ENCODE measurements at places on chromosomes 12 and 14.
A peak's percentile ranks its signal among the peaks of the same experiment; 100 is the strongest.

GRCh38 chr12:94670898-94671297 is 20.5 kb upstream of the TMCC3 start:
- no peaks in the 10 kb centered on the region for H3K27me3 ChIP-seq
- no peaks in the 10 kb centered on the region for H3K4me1 ChIP-seq
- no peak overlapping the region for H3K4me3 ChIP-seq
- no peaks in the 10 kb centered on the region for H3K36me3 ChIP-seq
- H3K27ac ChIP-seq, result no peak overlapping the region

GRCh38 chr12:52023182-52023975 is 16.6 kb downstream of the TAMALIN start:
- H3K36me3 ChIP-seq, result no peaks in the 10 kb centered on the region
- H3K4me1 ChIP-seq, result peaks cover 23% of the 10 kb centered on the region
- H3K27ac ChIP-seq, result no peak overlapping the region
- H3K27me3 ChIP-seq, result no peaks in the 10 kb centered on the region
- H3K4me3 ChIP-seq, result peak overlapping the region; percentile 49
- DNase-seq, result peak; percentile 96

- no peaks in the 10 kb centered on the region for H3K36me3 ChIP-seq
- no peaks in the 10 kb centered on the region for H3K27me3 ChIP-seq
- no peak overlapping the region for H3K27ac ChIP-seq
- no peak for DNase-seq
- no peaks in the 10 kb centered on the region for H3K4me1 ChIP-seq
- H3K4me3 ChIP-seq, result no peak overlapping the region
Measured at GRCh38 chr14:98736701-98737338, 535.2 kb downstream of the BCL11B start.

DNA sequence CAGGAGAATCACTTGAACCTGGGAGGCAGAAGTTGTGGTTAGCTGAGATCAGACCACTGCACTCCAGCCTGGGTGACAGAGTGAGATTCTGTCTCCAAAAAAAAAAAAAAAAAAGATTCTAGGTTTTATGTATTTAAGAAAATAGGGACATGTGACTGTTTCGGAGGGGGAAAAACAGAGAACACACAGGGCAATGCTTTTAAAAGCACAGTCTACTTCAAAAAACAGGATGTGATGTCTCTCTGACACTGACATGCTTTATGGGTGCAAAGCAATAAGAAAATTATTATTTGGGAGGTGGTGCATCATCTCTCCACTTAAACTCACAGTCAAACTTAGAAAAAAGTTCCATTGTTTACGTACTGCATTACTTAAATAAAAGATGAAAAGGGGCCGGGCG is 28.7 kb downstream of the CLIP1 start:
- no peaks in the 10 kb centered on the region for H3K27me3 ChIP-seq
- H3K4me3 ChIP-seq, result no peak overlapping the region
- H3K27ac ChIP-seq, result no peak overlapping the region

DNA sequence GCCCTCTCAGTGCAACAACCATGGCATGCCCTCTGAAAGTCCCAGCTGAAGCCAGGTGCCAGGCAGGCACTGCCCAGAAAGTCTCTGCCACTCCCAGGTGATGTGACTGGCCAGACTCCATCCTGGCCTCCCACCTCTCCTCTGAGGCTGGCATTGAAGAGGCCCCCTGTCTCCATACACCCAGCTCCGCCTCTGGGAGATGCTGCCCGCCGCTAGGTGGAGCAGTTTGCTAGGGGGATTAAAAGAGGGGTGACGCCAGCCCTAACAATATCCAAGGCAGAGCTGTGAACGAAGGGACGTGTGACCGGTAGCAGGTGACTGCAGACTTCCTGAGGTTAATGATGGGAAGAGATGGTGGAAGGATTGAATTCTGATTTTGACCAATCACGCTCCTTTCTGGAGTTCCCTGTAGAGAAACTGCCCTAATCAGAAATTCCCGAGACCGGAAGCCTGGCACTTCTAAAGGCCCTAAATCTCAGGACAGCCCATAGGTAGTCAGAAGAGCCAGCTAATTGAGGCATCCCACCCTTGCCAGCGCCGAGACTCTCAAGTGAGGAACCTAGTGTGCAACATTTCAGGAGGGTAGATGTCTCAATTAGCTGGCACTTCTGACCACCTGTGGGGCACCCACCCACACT is 8.3 kb upstream of the PLEK2 start:
- H3K4me1 ChIP-seq, result no peaks in the 10 kb centered on the region
- H3K27ac ChIP-seq, result no peak overlapping the region
- H3K27me3 ChIP-seq, result no peaks in the 10 kb centered on the region
- no peak for DNase-seq

DNA sequence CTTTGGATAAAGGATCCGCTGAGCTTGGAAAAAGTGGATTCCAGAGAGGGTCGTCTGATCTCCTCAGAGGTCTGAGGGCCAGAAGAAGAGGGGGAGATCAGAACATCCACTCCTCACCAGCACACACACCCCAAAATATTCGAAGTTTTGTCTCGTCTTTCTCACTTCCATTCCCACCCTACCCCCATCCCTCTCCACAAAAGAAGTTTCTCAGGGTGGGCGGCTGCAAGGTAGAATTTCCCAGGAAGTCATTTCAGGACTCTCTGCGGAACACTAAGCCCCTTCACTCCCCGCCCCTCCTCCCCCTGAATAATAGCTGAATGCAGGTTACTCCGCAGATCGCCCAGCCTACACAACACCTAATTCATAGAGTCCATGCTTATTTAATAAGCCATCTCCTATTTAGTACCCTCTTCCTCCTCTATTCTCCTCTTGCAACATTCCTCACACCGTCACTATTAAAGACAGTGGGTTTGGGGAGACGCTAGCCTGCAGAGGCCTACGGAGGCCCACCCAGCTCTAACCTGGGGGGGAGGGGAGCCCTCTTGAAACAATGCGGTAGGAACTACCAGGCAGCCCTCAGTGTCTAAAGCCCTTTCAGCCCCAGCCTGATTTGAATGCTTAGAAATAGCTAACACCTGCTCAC is 649 bp upstream of the SALL2 start:
- H3K4me1 ChIP-seq, result no peaks in the 10 kb centered on the region
- H3K4me3 ChIP-seq, result peak overlapping the region; percentile 77
- no peak for DNase-seq
- H3K27ac ChIP-seq, result peak overlapping the region; percentile 13

- peaks cover 16% of the 10 kb centered on the region for H3K4me1 ChIP-seq
- no peak overlapping the region for H3K27ac ChIP-seq
- no peaks in the 10 kb centered on the region for H3K36me3 ChIP-seq
- H3K4me3 ChIP-seq, result no peak overlapping the region
Measured at GRCh38 chr14:105493921-105494605, 3.0 kb downstream of the TEDC1 start.

DNA sequence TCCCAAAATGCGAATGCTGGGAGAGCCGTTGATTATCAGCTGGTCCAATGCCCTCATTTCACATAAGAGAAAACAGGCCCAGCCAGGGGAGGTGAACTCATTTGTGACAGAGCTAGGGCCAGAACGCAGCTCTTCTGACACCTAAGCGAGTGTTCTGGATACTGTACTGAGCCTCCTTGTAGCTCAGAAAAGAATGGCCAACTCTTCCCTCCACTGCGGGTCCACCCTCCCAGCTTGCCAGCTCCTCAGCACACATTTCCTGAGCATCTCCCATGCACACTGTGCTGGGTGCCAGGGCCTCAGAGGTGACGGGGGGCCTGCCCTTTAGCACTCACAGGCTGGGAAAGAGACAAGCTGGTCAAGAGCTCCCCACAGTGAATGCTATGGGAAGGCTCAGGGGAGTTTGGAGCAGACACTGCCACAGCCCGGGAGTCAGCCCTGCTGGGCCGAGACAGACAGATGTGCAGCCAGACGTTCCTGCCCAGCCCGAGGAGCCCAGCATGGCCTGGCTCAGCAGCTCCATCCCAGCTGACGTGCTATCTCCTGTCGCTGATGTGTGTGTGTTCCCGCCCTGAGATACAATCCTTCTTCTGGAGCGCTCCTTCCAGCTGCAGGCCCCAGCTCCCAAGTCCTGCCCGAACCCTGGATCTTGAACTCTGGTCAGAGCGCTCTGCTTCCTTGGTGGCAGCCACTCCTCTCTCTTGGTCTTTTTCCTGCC is 3.5 kb downstream of the CMTM5 start:
- no peaks in the 10 kb centered on the region for H3K36me3 ChIP-seq
- no peak for DNase-seq
- H3K27me3 ChIP-seq, result peaks cover 8% of the 10 kb centered on the region

- peaks cover 22% of the 10 kb centered on the region for H3K4me1 ChIP-seq
- no peak overlapping the region for H3K4me3 ChIP-seq
- H3K27me3 ChIP-seq, result no peaks in the 10 kb centered on the region
- peak overlapping the region; percentile 88 for H3K27ac ChIP-seq
- DNase-seq, result peak; percentile 30
- H3K36me3 ChIP-seq, result no peaks in the 10 kb centered on the region
Measured at GRCh38 chr14:92540472-92541048, 27.0 kb downstream of the RIN3 start.

- DNase-seq, result no peak
- no peak overlapping the region for H3K4me3 ChIP-seq
- no peaks in the 10 kb centered on the region for H3K36me3 ChIP-seq
- no peaks in the 10 kb centered on the region for H3K4me1 ChIP-seq
- H3K27me3 ChIP-seq, result no peaks in the 10 kb centered on the region
- no peak overlapping the region for H3K27ac ChIP-seq
Measured at GRCh38 chr14:68274725-68275124, 455.1 kb downstream of the RAD51B start.

DNA sequence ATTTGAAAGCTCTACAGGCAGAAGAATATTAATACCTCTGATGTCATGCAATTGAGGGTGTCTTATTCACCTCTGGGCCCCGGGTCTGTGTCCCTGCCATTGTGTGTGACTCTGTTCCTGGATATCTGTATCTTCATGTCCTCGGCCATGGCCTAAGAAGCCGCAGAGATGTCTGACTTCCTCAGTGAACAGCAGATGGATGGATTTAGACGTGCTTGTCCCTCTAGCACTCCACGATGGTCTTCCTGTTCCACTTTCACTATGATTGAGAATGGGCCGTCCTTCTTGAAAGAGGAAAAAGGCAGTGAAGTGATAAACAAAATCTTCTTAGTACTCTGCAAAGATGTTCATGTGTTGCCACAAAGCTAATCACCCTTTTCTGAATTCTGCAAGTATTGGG is 217.4 kb downstream of the SLC41A2 start:
- H3K27ac ChIP-seq, result no peak overlapping the region
- peaks cover 36% of the 10 kb centered on the region for H3K4me1 ChIP-seq
- no peak overlapping the region for H3K4me3 ChIP-seq

- peaks cover 81% of the 10 kb centered on the region for H3K36me3 ChIP-seq
- H3K27me3 ChIP-seq, result no peaks in the 10 kb centered on the region
- no peak for DNase-seq
- H3K4me3 ChIP-seq, result no peak overlapping the region
- no peak overlapping the region for H3K27ac ChIP-seq
Measured at GRCh38 chr12:46207644-46208043, 61.2 kb downstream of the SLC38A1 start.

GRCh38 chr12:94386422-94386821 is 73.2 kb downstream of the CEP83 start:
- no peaks in the 10 kb centered on the region for H3K4me1 ChIP-seq
- no peak overlapping the region for H3K4me3 ChIP-seq
- H3K27ac ChIP-seq, result no peak overlapping the region
- H3K36me3 ChIP-seq, result peaks cover 8% of the 10 kb centered on the region
- DNase-seq, result no peak

- no peaks in the 10 kb centered on the region for H3K4me1 ChIP-seq
- no peaks in the 10 kb centered on the region for H3K27me3 ChIP-seq
- no peak overlapping the region for H3K4me3 ChIP-seq
- H3K27ac ChIP-seq, result no peak overlapping the region
- no peak for DNase-seq
Measured at GRCh38 chr14:24690492-24690891, 56.5 kb upstream of the GZMB start.

- no peak for DNase-seq
- H3K36me3 ChIP-seq, result no peaks in the 10 kb centered on the region
Measured at GRCh38 chr12:128059621-128060370, 207.2 kb upstream of the TMEM132C start.

DNA sequence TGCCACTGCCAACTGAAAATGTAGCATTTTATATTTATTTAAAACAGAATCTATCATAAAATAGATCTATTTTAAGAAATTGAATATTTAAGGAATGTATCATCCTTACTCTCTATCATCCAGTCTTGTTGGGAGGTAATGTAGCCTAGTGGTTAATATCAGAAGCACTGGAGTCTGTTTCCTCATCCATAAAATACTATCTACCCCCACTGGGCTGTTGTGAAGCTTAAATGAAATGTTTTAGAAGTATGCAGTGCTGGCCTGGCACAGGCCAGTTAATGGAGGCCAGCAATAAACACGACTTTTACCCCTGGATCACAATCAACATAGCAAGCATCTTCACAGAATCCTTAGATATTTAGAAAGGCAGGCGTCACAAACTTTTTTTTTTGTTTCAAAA is 188.0 kb downstream of the CAND1 start:
- no peak overlapping the region for H3K27ac ChIP-seq
- peaks cover 9% of the 10 kb centered on the region for H3K4me1 ChIP-seq
- H3K27me3 ChIP-seq, result no peaks in the 10 kb centered on the region
- no peak overlapping the region for H3K4me3 ChIP-seq
- DNase-seq, result no peak

- no peaks in the 10 kb centered on the region for H3K27me3 ChIP-seq
- H3K4me1 ChIP-seq, result no peaks in the 10 kb centered on the region
- H3K27ac ChIP-seq, result no peak overlapping the region
- H3K4me3 ChIP-seq, result no peak overlapping the region
- no peak for DNase-seq
Measured at GRCh38 chr12:128829861-128830504, 6.2 kb upstream of the SLC15A4 start.

DNA sequence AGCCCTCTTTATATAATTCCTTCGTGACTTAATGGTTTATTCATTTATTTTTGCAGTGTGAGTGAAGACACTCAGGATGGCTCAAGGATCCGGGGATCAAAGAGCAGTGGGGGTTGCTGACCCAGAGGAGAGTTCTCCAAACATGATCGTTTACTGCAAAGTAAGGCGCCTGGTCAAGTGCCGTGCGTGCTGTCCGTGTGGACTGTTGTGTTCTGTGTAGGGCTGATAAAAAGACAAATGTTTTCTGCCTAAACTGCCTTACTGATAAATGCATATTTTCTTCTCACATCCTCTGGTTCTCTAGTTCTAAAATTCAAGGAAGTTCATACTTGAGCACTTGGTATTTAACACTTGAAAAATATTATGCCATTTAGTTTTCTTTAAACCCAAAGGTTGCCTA is 32.5 kb downstream of the RGS6 start:
- no peaks in the 10 kb centered on the region for H3K36me3 ChIP-seq
- no peak for DNase-seq
- H3K4me1 ChIP-seq, result no peaks in the 10 kb centered on the region
- H3K27me3 ChIP-seq, result peaks cover 6% of the 10 kb centered on the region
- no peak overlapping the region for H3K4me3 ChIP-seq
